Prostate gland (tissue), 2 donors: ENCODE measurements at places on chromosomes 7 and 10.
A peak's percentile ranks its signal among the peaks of the same experiment; 100 is the strongest.

- DNase-seq, result no peak
- H3K36me3 ChIP-seq, result no peaks in the 10 kb centered on the region
- no peaks in the 10 kb centered on the region for H3K27me3 ChIP-seq
- no peaks in the 10 kb centered on the region for H3K4me1 ChIP-seq
- no peak overlapping the region for H3K4me3 ChIP-seq
These were observed 6.3 kb upstream of the COL13A1 start for GRCh38 chr10:69795242-69795934.

- no peaks in the 10 kb centered on the region for H3K36me3 ChIP-seq
- no peaks in the 10 kb centered on the region for H3K4me1 ChIP-seq
- H3K27me3 ChIP-seq, result no peaks in the 10 kb centered on the region
These were observed 106.2 kb downstream of the SAMD9 start for GRCh38 chr7:93011351-93012294.

GRCh38 chr7:434891-435629 lies 84.6 kb downstream of the PDGFA start:
- H3K36me3 ChIP-seq, result no peaks in the 10 kb centered on the region
- no peak overlapping the region for H3K4me3 ChIP-seq
- H3K4me1 ChIP-seq, result peaks cover 8% of the 10 kb centered on the region
- peak; percentile 44 for DNase-seq
- H3K27me3 ChIP-seq, result no peaks in the 10 kb centered on the region

DNA sequence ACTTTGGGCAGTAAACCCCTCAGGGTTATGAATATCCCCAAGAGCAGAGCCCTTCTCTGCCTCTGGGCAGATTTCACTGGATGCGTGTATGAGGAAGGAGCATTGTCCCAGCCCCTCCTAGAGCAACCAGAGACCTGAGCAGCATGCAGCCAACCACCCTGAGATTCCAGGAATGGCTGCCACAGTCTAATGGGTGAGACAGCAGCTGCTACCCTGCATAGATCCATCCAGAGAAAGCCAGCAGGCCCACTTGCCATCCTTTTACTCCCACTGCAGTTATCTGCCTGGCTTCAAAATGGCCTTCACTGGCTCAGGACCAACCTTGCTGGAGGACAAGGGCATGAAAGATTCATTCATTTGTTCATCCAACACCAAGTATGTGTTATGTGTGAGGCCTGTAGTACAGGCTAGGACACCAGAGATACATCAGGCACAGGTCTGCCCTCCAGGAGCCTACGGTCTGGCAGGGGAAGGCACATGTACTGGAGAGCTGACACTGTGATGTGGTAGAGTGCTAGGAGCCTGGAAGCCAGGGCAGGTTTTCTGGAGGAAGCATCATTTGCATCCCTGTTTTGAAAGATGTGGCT lies 26.2 kb upstream of the C10orf105 start:
- H3K27ac ChIP-seq, result no peak overlapping the region
- H3K27me3 ChIP-seq, result no peaks in the 10 kb centered on the region
- H3K4me1 ChIP-seq, result no peaks in the 10 kb centered on the region
- no peaks in the 10 kb centered on the region for H3K36me3 ChIP-seq
